H1 (cell line): ENCODE measurements at places on chromosomes 2 and 18. TPM values are rescaled to one million over a fixed set of nuclear protein-coding genes. Genes with fewer than 3 reads are reported as not detected.

DNA sequence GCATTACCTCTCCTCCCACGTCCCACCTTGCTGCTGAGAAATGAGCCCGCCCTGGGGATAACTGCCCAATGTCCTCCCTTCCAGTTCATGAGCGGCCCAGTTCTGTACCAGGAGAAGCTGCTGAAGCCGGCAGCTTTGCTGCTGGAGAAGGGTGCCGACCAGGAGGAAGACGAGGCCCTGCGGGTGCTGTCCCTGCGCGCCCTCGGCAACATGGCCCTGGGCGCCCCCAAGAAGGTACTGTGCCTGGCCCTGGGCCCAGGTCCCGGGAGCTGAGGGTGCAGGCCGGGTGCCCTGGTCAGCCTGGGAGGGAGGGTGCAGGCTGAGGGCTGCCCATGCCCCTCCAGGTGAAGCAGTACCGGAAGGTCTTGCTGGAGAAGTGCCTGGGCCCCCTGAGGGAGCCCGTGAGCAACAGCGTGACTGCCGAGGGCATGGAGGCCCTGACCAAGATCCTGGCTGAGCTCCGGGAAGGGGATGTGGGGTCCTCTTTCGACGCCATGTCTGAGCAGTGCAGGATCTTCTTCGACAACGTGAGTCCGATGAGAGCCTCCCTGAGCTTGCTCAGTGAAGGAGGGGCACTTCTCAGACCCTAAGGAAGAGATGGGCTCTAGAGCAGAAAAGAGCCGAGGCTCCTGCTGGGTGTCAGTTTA is 25.7 kb downstream of the HJURP start:
- H3K36me3 ChIP-seq: no peaks in the 10 kb centered on the region
- H3K27me3 ChIP-seq: no peaks in the 10 kb centered on the region
- no peak overlapping the region for H3K4me3 ChIP-seq
- no peak overlapping the region for H3K27ac ChIP-seq
- H3K4me1 ChIP-seq: no peaks in the 10 kb centered on the region
- no peak for DNase-seq

TBC1D8 gene
- 21.8 and 24.0 TPM in 2 replicates for total RNA-seq

GRCh38 chr2:68764806-68765311 is 30.2 kb downstream of the ARHGAP25 start:
- H3K36me3 ChIP-seq: no peaks in the 10 kb centered on the region
- H3K4me1 ChIP-seq: peaks cover 9% of the 10 kb centered on the region; the same call in 1 of the 2 replicates
- H3K27me3 ChIP-seq: no peaks in the 10 kb centered on the region
- no peak overlapping the region for H3K4me3 ChIP-seq
- DNase-seq: no peak
- no peak overlapping the region for H3K27ac ChIP-seq

CDC42EP3 gene
- 24.7 and 25.2 TPM in 2 replicates for total RNA-seq

DNA sequence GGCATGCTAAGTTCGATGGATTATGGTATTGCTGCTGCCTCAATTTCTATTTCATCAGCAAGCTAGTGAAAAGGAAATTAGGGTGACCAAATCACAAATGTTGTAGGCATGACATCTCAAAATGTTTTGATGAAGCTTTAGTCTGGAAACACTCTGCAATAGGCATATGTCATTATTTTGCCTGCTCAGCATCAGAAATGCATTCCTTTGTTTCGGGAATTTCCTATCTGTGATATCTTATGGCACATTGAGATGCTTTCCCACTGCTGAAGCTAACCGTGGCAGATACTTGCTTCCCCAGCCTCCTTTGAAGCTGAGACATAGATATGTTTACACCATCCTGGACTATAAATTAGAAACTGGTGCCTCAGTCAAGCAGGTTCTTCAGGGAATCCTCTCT is 119.7 kb downstream of the CDC42EP3 start:
- no peaks in the 10 kb centered on the region for H3K4me1 ChIP-seq
- no peak for DNase-seq
- H3K4me3 ChIP-seq: no peak overlapping the region
- no peaks in the 10 kb centered on the region for H3K36me3 ChIP-seq
- no peak overlapping the region for H3K27ac ChIP-seq

GRCh38 chr2:24586955-24587354 is 95.9 kb downstream of the NCOA1 start:
- no peaks in the 10 kb centered on the region for H3K27me3 ChIP-seq
- no peak overlapping the region for H3K27ac ChIP-seq
- no peak overlapping the region for H3K4me3 ChIP-seq
- H3K36me3 ChIP-seq: no peaks in the 10 kb centered on the region

DNA sequence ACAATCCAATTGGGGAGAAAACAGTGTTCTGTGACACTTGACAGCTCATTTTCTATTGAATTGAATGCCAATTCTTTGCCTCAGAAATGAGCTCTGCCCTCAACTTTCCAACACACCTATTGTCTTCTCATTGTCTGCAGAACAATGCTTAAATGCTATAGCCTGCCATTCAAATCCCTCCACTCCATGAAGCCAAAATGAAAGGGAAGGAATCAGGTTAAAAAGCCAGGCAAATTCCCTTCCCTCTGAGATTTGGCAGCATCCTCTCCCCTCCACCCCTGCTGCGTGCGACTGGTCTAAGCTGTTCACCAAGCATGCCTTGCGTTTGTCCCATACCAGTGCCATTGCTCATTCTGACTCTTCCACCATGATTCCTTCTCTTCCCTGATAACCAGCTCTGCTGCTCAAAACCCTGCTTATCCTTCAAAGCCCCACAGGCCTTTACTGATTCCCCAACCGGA is 32.4 kb upstream of the TMEM131 start:
- H3K27me3 ChIP-seq: no peaks in the 10 kb centered on the region
- H3K4me3 ChIP-seq: no peak overlapping the region
- H3K36me3 ChIP-seq: no peaks in the 10 kb centered on the region
- no peak for DNase-seq

DNA sequence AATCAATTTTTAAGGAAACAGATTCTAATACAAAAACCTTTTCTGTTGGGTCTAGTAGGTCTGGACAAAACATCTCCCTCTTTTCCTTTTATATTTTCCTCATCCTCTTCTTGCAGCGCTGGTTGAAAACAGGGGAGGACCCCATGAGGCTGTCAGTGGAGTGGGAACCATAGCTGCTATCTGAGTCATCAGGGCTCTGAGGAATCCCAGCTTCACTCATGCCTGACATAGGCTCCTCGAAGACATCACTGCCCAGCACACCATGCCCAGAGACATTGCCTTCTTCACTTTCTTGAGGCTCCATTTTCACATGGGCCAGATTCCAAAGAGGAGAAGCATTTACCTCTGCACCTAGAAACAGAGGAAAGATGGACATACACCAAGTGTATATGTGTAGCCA is 10.0 kb downstream of the SUPT7L start:
- H3K27me3 ChIP-seq: no peaks in the 10 kb centered on the region
- no peak overlapping the region for H3K27ac ChIP-seq
- no peak overlapping the region for H3K4me3 ChIP-seq
